ENCODE measurements at places on chromosomes 3 and 15. TPM values are rescaled to one million over a fixed set of nuclear protein-coding genes. Genes with fewer than 3 reads are reported as not detected.

- no peak for DNase-seq
Measured at GRCh38 chr3:35705904-35706303, 66.6 kb downstream of the ARPP21 start.

- no peak for DNase-seq
Measured at GRCh38 chr15:98330692-98331435, 317.5 kb upstream of the IGF1R start.

GRCh38 chr3:132210476-132211346 lies 106.5 kb upstream of the ACP3 start:
- peak; percentile 53 for DNase-seq

DNA sequence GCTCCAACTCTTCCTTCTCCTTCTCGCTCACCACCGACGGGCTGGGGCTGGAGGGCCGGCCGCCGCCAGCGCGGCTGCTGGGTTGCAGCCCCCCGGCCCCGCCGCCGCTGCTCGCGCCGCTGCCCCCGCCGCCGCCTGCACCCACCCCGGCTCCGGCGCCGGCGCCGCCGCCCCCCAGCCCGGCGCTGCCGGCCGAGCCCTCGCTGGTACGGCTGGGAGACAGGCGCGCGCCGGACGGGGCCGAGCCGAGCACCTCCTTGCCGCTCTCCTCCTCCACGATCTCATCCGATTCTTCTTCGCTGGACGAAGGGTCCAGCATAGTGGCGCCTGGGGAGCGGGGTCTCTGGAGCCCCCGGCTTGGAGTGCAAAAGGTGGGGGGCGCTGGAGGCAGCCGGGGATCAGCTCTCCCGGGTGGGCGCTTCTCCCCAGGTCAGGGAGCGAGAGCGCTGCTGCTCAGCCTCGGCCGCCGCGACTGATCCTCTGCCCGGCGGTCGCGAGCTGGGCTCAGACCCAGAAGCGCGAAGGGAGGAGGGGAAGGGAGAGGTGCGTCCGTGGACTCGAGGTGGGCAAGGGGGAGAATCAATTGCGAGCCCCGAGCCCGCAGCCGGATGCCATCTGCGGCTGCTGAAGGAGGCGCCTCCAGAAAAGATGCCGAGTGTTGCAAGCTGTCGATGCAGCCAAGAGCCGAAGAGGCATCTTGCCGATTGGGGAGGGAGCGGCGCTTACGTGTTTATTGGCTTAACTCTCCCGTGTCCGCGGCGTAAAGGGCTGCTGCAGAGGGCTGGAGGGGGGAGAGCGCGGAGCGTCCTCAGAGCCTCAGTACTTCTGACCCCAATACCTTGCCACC lies at the start of gene CADPS:
Gene CADPS (minus strand): TSS at position 706 of the 847 bp plus-strand sequence. CDS start 387 bp downstream, at position 319.
- no peak for DNase-seq

- no peak for DNase-seq
Measured at GRCh38 chr15:85314146-85314545, 66.3 kb upstream of the AKAP13 start.

DNA sequence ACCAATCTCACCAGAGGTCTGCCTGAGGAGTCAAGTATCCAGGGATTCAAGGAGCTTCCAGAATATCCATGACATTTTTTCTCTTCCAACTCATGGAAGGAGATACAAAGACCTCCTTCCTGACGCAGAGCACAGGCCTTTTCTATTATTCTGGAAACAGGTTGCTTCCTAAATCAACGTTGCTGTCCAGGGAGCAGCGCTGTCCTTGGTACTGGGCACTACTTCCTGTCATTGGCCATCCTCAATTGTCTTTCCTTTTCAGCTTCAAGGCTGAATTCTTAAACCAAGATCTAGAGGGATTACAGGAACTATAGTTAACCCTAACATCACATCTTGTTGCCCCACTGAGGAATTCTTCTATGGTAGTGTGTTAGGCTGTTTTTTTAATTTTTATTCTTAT lies 50.4 kb upstream of the TBC1D21 start:
- peak; percentile 11 for DNase-seq

DNA sequence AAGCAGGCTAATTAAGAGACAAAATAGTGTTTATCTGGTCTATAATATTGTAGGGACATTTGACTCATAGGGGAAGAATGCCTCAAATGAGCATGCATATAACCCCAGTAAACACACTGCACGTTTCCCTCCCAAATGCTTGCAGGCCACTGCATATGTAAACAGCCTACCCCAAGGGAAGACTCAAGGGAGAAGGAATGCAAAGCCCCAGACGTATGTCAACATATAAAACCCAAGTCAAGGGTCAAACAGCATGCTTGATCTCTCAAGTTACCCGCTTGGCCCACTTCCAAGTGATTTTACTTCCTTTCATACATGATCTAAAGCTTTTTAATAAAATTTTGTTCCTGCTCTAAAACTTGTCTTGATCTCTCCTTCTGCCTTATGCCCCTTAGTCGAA lies 1090.0 kb downstream of the OTOL1 start:
- DNase-seq = no peak

- DNase-seq = no peak
Measured at GRCh38 chr15:95990833-95991232, 339.7 kb upstream of the NR2F2 start.

Gene CACNA1D
- 0.13 TPM for total RNA-seq

Gene EPHB3
- total RNA-seq = 16.8 TPM

Gene NTRK3
- not detected for total RNA-seq

Gene GOLGA8T
- total RNA-seq = 0.13 TPM

Gene CAMKV
- 0.26 TPM for total RNA-seq

Gene ITIH3
- total RNA-seq = not detected

Gene IL16
- 0.79 TPM for total RNA-seq

Gene PLSCR5
- not detected for total RNA-seq

Data from bronchial epithelial cell (primary cell).